ENCODE measurements at places on chromosomes 16 and 17.

DNA sequence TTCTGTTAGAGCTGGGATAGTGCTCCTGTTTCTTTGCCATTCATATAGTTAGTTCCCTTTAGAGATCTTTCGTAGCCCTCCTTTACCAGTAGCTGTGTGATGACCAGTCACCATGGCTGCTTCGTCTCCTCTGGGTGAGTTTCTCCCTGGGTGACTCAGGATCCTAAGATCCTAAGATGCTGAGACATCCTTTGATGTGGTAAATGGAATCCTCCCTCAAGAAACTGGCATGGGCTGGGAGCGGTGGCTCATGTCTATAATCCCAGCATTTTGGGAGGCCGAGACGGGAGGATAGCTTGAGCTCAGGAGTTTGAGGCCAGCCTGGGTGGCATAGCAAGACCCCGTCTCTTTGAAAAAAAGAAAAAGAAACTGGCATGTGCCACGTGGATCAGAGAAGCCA, 5.9 kb downstream of the PHAF1 start:
- DNase-seq, result no peak

DNA sequence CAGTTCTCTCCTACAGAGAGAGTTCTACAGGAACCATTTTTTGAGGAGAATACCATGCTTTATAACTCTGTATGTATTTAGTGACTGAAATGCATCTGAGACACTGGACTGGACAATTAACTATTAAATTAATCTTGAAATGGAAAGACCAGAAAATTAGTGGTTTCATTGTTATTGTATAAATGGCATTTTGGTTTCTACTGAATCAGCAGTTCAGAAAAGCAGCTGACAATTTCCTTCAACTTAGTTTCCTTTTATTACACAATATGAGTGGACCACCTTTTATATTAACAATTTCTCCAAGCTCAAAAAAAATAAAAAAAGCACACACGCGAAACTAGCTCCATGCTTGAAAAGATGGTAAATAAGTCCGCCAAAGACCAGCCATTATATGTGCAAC, 66.1 kb upstream of the SLC12A3 start:
- no peak for DNase-seq

DNA sequence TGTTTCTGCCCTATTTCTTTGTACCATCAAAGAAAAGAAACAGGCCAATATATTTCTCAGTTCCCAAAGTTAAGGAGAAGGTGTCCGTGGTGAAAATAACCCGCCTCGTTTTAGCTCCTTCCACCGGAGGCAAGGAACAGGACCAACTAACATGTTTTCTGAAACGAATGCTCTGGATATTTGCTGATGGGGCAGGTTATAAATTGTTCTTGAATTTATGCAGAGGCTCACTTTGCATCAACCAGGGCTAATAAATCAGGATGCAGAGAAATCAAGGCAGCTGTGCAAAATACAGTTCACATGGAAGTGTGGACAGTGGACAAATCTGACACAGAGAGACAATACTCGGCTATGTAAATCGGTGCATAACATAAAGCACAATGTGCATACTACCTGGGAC, 189.8 kb downstream of the GRIN2A start:
- DNase-seq, result no peak

DNA sequence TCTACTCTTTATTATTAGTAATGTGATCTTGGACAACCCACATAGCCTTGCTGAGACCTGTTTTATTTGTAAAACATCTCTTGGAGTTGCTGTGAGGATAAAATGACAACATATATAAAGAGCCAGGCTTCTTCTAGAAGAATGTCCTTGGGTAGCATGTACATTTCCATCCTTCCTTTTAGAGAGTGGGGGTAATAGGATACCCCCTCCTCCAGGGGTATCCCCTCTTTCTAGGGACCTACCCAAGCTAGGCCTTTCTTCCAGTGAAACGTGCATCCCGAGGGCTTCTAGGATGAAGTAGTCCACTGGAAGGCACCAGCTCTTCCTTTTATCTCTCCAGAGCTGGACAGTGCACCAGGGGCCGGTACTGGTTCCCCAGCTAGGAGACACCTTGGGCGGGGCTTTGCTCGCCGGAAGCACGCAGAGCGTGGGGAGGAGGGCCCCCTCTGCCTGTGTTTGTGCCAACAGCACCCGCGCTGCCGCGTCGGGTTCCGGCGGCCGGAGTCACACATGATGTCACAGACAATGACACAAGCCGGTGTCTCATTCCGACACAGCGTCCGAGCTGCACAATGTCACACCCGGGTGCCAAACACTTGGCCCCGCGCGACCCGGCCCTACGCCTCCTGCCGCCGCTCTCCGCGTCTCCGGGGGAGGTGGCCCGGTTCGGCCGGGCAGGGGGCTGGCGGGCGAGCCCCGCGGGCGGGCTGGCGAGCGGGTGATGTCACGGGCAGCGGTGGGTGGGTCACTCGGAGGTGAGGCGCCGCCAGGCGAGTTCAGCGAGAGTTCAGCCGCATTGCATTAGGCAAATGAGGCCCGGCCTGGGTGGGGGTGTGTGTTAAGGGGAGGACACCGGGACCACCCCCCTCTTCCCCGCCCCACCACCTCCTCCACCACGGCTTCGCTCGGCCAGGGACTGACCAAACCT, 23.4 kb downstream of the GJD3 start:
- DNase-seq, result no peak

- DNase-seq, result no peak
These were observed 27.0 kb upstream of the DOC2B start for GRCh38 chr17:208429-208828.

DNA sequence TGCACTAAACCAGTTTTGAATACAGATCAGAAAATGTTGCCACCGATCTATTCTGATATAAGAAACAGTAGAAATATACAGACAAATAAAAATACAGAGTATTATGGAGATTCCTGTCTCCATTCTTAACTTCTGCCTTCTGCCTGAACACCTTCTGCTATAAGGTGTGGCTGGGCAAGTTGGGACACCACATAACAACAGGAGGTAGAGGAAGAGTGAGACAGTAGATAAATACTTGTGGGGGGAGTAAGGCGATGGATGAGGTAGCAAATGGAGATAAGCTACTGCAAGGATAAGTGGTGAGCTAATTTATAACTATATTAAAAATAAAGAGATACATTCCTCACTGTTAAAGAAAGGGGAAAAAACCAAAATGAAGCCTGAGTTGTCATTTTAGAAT, 143.7 kb downstream of the CDH8 start:
- no peak for DNase-seq

DNA sequence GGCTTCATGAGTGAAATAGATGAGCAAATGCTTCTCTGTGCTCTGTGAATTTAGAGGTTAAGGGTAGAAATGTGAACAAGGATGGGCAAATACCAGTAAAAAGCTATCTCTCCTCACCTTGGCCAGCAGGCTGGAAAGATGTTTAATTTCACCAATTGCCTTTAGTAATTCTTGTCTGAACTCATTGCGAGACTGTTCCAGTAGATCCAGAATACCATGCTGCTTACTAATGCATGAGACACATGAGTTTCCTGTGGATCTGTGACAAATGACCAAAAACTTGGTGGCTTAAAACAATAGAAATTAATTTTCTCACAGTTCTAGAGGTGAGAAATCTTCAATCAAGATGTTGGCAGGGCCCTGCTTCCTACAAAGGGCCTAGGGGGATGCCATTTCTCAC, 9.3 kb upstream of the ZNF624 start:
- DNase-seq, result no peak

DNA sequence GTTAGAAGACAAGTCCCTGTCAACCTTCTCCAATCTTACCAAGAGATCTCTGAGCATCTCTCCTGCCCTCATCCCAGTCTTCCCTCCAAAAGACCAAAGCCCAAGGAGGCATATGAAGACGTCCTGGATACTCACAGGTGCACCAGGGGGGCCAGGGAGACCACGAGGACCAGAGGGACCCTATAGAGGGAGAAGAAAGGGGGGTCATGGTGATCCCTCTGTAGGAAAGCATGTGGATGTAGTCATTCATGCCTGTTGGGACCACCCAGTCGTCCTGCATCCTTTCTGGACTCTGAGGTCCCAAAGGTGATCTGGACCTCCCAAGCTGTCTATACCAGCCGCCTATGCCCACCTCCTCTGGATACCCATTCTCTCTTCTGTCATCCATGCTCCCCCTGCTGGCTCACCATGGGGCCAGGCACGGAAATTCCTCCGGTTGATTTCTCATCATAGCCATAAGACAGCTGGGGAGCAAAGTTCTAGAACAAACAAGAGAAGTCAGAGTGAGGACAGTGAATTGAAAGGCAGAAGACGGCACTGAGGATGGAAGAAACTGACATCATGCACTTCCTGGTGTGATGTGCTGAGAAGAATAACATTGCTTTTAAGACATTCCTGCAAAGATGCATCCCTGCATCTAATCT, 3.3 kb downstream of the COL1A1 start:
- no peak for DNase-seq
